AG09319 (cell line): ENCODE measurements at places on chromosomes 12 and 14.

- DNase-seq = peak; percentile 20
Measured at GRCh38 chr12:132761032-132761920, at the start of gene ANKLE2. Gene ANKLE2, minus strand, starts transcription at chr12:132761832. Its CDS starts 34 bp downstream, at chr12:132761798.

DNA sequence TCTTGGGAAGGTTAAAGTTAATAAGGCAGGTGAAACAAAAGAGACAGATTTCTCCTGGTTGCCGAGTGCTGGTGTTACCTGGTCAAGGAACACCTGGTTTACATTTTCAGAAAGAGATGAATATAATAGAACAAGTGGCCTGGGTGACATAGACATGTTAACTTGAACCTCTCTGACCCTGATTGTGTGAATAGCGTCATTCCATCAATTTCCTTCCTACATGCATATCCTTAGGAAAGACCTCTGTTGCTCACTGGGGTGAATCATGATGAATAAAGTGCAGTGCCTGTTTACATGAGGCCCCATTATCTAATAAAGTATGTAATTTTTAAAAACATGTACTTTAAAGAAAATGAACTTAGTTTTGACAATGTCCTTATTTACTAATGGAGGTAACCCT lies 1822.9 kb upstream of the FLRT2 start:
- no peak for DNase-seq

GRCh38 chr14:26917086-26917485 lies 319.3 kb upstream of the NOVA1 start:
- DNase-seq = peak; percentile 20

- DNase-seq = no peak
Measured at GRCh38 chr12:4320497-4320852, 538 bp upstream of the TIGAR start.

DNA sequence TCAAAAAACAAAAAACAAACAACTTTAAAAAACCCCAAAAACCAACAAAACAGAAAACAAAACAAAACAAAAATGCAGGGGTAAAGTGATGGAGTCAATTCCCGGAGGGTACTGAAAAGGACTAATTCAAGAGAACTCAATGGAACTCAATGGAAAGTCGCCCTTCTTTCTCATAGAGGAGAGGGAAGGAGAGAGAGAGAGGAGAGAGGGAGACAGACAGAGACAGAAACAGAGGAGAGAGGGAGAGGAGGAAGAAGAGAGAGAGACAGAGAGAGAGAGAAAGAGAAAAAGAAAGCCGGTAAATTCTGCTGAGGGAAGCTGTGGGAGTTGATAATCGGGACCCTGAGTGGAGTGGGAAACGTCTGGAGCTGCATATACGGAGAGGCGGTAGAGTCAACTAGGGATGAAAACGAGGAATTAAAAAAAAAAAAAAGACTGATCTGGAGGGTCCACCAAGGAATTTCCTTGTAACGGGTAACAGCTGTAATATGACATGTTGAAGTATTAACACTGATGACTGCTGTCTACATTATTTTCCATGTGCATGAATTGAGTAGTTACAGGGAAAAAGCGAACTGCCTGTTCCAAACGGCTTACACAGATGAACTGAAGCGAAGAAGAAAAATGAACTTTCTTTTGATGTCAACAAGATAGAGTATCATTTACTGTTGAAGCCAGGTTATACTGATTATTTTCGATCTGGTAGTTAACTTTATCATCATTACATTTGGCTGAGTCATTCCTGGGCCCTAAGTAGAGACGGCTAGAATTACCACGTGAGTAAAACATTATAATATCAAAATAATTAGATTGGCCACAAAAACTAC lies 934 bp upstream of the ZC2HC1C start:
- DNase-seq = peak; percentile 90

DNA sequence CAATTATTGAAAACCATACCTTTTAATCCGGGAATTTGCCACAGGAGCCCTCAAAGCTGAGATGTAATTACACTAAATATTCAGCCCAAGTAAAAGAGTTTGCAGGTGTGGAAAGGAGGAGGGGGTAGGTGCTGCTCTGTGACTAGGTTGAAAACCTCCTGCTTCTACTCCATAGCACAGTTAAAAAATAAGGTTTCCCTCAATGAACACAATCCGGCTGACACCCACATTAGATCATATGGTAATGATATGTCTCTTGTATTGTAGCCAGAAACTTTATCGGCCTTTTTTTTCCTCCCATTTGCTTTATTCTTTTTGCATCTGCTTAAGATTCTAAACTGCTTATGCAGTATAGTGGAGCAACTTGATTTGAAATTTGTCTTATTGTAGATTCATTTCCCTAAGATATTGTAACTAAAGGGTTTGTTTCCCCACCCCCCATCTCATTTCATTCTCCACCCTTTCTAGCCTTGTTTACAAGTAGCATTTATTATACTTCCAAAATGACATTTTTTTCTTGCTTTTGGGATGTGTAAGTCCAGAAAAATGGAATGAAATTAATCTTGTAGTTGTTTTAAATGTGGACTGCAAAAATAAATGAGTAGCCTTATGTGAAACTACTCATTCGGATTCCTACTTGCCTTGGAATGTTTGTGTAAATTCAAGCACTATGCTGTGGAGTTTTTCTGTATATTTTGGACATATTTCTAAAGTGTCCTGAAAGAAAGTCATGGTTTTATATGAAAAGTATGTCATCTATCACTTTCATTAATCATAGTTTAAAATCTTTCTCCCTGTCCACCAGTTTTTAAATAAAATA lies at the start of gene DCN:
DCN (minus strand) TSS at position 182 of the 820 bp plus-strand sequence. CDS start 4,265 bp downstream, outside the sequence.
- DNase-seq = no peak
